ENCODE measurements at places on chromosomes 2 and 18.

DNA sequence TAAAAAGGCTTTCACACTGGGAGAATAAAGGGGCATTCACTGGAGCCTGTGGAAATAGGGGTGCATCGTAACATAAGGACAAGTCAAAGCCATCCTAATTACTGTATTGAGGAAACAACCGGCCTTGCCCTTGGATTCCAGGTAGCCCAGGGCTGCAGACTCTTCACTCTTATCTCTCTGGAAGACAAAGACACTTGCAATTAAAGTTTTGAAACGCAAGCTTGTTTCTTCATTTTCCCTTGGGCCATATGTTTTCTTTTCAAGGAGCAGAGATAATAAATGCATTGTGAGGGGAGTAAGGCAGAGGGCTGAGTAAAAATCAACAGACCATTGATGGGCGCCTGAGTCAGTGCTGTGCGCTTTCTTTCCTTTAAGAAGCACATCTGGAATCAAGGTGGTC, 11.5 kb downstream of the TNFRSF11A start:
- DNase-seq = no peak

DNA sequence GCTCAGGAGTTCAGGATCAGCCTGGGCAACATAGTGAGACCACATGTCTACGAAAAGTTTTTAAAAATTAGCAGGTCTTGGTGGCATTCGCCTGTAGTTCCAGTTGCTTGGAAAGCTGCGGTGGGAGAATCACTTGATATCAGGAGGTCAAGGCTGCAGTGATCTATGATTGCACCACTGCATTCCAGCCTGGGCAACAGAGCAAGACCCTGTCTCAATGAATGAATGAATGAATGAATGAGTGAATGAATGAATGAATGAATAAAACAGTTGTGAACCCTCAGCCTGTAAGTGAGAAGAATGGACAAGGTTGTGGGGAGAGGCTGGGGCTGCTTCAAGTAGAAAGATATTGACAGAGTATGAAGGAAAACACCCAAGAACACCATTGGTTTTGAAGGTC, 48.0 kb downstream of the ARHGAP28 start:
- no peak for DNase-seq

- DNase-seq = no peak
Measured at GRCh38 chr2:2547451-2547850, 216.4 kb upstream of the MYT1L start.

DNA sequence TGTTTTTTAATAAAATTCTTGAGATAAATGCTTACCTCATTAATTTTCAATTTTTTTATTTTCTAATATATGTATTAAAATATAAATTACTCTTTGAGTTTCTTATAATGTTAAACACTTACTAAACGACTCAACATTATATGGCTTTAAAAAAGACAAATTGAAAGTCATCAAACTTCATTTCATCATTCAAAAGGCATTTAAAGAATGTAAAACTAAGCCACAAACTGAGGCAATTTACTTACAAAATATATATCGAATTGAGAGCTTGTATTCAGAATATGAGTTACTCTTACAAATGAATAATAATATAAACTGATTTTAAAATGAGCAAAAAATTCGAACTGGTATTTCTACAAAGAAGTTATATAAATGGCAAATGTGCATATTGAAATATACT, 1262.2 kb upstream of the PIK3C3 start:
- no peak for DNase-seq

DNA sequence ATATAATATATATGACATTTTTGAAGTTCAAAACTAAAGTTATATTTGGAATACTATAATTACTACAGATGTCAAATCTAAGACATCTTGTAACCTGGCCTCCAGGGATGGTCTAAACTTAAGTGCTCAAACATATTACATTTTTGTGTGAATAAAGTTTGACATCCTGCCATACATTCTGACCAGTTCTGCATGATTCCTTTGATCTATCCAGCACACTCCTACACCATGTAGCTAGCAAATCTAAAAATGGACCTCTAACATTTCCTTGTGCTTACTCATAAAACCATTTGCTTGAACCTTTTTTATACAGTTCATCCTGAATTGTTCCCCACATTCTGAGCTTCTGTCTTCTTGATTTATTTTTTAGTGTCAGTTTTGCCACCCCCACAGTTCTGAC, 294.3 kb upstream of the ZNF804A start:
- no peak for DNase-seq

DNA sequence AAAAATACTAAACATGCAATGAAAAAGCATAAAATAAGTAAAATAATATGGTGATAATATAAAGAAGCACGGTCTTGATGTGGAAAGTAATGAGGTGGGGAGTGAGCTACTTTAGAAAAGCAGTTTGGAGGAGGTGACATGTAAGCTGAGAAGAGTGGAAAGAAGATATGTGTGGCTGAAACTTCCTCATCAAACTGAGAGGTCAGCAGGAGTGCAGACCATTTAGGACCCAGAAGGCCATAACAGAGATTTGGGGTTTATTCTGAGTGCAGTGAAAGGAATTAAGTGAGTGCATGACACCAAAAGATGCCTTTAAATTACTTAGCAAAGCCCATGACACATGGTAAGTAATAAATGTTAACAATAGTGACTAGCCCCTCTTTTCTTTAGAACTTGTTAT, 24.4 kb upstream of the TMEM182 start:
- no peak for DNase-seq

DNA sequence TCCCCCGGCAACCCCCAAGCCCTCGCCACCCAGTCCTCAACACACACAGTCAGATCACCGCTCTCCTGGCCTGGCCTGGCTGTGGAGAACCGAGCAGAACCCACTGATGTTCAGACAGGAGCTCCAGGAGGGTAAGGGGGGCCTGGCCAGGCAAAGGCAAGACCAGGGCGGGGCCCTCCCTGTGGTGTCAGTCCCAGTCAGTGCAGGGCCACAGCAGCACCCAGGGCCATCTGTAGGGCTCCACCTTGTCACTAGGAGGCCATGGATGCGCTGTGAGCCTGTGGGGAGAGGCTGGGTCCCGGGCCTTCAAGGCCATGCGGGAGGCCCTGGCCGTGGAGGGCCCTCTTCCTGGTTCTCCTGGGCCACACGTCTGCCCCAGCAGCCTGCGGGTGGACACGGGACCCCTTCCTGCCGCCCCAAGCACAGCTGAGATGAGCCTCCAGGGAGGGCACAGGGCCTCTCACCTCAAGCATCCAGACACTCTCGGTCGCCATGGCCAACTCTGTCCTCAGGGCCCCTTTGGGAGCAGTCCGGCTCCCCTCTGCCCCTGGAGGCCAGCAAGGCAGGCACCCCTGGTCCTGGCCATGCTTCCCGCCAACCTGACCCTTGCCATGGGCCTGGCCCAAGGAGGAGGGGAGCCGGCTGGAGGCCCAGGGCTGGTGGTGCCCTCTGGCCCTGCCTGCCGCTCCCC, 2.0 kb downstream of the ANO7 start:
- no peak for DNase-seq

- no peak for DNase-seq
Measured at GRCh38 chr2:25671622-25672021, 1.8 kb downstream of the DTNB start.

DNA sequence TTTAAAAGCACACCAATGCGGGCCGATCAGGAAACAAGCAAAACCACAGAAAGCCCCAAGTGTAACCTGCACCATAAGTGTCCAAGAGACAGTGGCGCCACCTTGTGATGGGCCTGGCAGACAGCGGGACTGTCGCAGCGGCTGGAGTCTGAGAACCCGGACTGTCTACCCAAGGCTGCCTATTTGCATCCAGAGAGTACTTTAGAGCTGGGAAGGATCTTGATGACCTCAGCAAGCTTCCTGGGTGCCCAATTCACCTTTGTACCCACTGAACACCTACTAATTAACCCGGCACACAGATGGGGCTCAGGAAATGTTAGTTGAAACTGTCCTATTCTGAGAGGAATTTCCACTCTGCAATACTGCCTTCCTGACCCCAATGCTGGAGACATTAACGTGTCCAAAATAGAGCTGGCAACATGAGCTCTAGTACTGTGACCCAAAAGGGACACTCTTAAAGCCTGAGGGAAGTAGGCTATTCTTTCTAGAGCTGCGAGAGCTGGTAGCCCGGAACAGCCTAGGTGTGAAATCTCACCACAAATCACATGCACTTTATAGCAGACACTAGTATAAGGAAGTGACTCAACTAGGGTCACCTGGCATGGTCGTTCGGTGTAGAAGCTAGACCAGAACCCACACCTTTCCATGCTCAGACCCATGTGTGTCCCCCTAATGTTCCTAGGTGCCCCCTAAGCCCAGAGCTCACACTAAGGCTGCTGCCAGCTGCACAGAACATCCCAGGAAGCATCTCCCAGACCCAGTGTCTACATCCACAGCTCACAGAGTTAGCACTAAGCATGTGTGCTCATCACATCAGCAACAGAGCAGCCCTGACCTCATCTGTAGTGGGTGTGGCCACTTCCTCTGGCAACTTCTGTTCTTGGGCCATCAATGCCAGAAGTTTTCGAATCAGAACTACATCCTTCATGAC, 25.4 kb downstream of the POLR1A start:
- peak; percentile 21 for DNase-seq

DNA sequence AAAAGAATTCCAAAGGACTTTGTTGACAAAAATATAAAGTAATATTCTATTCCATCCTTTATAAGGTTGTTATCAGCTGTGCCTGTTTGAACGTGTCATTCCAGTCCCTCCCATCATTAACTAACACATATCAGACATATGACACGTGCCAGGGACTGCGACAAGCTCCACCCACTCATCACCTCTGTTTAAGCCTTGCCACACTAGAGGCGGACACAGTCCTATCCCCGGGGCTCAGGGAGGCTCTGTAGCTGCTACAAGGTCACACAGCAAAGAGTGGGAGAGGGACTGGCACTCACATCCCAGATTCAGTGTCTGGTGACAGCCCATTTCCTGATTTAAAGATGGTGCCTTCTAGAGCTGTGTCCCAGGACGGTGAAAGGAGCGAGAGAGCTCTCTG, 30.0 kb downstream of the TBC1D8 start:
- no peak for DNase-seq

- peak; percentile 89 for DNase-seq
Measured at GRCh38 chr2:197908990-197909776, 104.8 kb downstream of the PLCL1 start.

GRCh38 chr18:76687304-76687962, 134.9 kb upstream of the ZNF236 start:
- DNase-seq = no peak

- DNase-seq = no peak
Measured at GRCh38 chr2:157061799-157062198, 195.7 kb upstream of the GALNT5 start.

GRCh38 chr2:236647621-236648020, 78.0 kb downstream of the ACKR3 start:
- no peak for DNase-seq

DNA sequence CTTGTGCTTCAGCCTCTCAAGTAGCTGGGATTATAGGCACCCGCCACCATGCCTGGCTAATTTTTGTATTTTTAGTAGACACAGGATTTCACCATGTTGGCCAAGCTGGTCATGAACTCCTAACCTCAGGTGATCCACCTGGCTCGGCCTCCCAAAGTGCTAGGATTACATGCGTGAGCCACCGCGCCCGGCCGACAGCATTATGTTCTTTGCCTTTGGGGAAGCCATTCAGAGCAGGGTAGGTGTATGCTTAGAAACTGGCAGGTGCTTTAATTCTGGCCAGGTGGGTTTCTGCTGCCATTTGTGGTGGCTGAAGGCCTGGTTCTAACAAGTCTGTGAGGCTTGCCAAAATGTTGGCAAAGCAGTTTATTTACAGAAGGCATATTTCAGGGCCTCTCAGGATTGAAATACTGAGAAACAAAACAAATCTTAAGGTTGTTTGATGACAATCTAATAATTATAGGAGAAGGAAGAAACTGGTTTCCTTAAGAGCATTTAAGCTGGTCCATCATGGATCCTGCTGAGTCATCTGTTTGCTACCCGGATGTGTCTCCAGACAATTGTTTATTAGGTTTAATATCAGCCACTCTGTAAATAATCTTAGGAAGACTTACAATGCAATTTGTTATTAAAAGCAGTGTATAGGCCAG, 16.0 kb downstream of the SLC20A1 start:
- DNase-seq = no peak

- no peak for DNase-seq
Measured at GRCh38 chr2:96760986-96761832, 507 bp downstream of the CNNM4 start.
